ENCODE measurements at places on chromosomes 1 and 21. TPM values are rescaled to one million over a fixed set of nuclear protein-coding genes. Genes with fewer than 3 reads are reported as not detected.

SYDE2 gene
- total RNA-seq, result 7.6 TPM

GJA9 gene
- not detected for total RNA-seq

CA14 gene
- total RNA-seq, result not detected

UTS2 gene
- total RNA-seq, result not detected

RAP1GAP gene
- total RNA-seq, result not detected

PTPN14 gene
- total RNA-seq, result 93.8 TPM

HSPA6 gene
- 0.33 TPM for total RNA-seq

LRRC38 gene
- not detected for total RNA-seq

C2CD4D gene
- not detected for total RNA-seq

U2AF1 gene
- 56.7 TPM for total RNA-seq

SPATA17 gene
- total RNA-seq, result not detected

LY9 gene
- not detected for total RNA-seq

TNN gene
- total RNA-seq, result not detected

UROD gene
- total RNA-seq, result 200 TPM

CLK2 gene
- total RNA-seq, result 27.3 TPM

CSMD2 gene
- not detected for total RNA-seq

ECM1 gene
- 1.1 TPM for total RNA-seq

COL16A1 gene
- total RNA-seq, result 0.86 TPM

AK2 gene
- 212 TPM for total RNA-seq

FAM110D gene
- total RNA-seq, result 5.6 TPM

SPRR5 gene
- total RNA-seq, result not detected

PDPN gene
- total RNA-seq, result 0.33 TPM

SPATA45 gene
- not detected for total RNA-seq

NPHS2 gene
- total RNA-seq, result not detected

CHI3L2 gene
- total RNA-seq, result not detected

FAM72C gene
- total RNA-seq, result 0.33 TPM
